ENCODE measurements at places on chromosomes 7 and 10.
A peak's percentile ranks its signal among the peaks of the same experiment; 100 is the strongest.

- no peak for DNase-seq
Observed at GRCh38 chr10:14063531-14064285, 267.0 kb downstream of the FRMD4A start.

- DNase-seq, result no peak
Observed at GRCh38 chr7:103418241-103418640, 27.8 kb downstream of the SLC26A5 start.

- peak; percentile 17 for DNase-seq
Observed at GRCh38 chr10:100878291-100878910, 34.4 kb upstream of the SLF2 start.

DNA sequence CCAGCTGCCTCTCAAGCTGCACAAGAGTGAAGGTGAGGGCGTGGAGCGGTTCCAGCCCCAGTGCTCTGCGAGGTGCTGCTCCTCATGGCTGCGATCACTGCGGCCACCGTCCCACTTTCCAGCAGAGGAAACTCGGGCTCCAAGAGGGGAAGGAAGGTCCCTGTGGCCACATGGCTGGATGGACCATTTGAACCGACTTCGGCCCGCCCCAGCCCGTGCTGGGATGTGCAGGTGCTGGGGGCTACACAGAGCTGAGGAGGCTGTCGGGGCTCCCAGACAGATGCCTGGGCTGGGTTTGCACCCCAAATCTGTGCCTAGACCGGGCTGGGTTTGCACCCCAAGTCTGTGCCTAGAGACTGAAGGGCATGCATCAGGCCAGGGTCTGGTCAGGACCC lies 186.6 kb downstream of the DNAJB6 start:
- no peak for DNase-seq

DNA sequence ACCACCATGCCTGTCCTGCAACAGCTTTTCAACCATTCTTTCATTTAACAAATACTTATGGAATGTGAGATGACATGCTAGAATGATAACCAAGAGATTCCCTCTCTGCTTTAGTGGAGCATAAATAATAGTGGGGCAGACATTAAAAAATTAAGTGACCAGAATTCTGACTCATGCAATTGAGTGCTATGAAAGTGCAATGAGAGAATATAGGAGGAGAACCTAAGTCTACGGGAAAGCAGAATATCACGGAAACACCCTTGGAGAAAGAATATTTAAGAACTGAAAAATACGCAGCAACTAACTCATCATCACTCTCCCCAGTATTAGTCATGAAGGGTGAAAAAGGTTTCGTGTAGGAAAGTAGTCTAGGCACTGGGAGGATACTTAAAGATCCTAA lies 7.1 kb downstream of the KIF5B start:
- no peak for DNase-seq

DNA sequence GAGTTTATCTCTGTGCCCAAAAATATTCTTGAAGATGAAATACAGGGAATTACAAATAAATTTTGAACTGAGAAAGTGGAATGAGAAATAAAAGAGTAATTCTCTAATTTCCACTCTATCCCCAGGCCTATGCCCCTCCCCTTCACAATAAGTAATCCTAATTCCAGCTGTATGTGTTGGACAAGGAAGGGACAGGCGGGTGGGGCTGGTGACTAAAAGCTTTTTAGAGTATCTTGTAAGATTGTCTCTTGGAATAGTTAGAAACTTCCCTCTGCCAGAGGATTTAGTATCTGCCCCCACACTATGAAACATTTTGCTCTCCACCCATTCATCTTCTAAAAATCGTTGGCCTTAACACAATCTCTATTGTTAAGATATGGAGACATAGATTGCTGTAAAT lies 199.2 kb downstream of the MBL2 start:
- no peak for DNase-seq

DNA sequence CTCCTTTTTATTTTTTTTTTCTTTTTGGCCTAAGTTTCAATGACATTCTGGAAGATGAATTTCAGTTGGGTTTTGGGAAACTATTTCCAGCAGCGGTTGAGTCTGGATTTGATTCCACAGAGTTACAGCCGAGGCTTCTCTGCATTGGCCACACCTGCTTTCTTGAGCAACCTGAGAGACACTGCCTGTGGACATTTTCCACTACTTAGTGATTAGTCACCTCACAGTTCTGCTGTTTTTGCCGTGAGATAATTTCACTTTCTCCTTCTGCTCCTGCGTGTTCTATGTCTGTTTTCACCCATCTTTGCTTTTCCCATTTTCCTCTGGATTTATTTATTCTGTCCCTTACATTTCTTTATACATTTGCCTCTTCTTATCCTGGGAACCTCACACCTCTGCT lies 243.0 kb downstream of the BICC1 start:
- no peak for DNase-seq

DNA sequence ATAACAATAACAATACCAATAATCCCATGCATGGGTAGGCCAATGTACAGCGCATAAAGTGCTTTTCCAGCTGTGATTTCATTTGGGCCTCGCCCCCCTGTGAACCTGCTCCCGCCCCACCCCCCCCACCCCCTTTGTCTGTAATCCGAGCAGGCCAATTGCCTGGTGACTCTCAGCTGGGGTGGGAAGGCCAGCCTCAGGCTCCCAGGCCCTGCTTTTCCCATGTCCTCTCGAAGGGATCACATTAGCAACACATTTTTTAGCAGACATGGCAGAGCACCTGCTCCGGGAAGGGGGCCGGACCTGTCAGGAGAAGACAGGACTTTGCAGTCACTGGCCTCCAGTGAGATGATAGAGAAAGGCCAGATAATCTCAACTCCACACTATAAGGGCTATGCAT lies 439.3 kb downstream of the RPS24 start:
- DNase-seq, result no peak

DNA sequence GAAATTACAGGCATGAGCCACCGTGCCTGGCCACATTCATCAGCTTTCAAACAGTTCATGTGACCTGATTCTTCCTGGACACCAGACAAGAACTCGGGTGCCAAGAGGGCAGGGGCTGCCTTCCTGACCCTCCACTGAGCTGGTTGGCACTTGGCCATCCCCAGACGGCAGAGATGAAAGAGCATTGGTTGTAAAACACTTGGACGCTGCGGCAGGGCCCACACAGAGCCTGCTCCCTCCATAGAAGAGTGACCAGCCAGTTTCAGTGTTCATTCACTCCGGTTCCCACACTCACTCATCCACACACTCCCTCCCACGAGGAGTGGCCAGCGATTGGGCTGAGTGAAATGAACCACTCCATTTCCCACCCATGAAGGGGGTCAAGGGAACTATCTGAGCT lies 112.3 kb downstream of the ITGB8 start:
- DNase-seq, result no peak

GRCh38 chr10:20877554-20877953 lies 19.6 kb downstream of the NEBL start:
- DNase-seq, result no peak

- DNase-seq, result no peak
Observed at GRCh38 chr7:28410628-28411531, 1.4 kb upstream of the CREB5 start.

GRCh38 chr10:2263561-2263960 lies 526.2 kb upstream of the ADARB2 start:
- peak; percentile 3 for DNase-seq

- DNase-seq, result no peak
Observed at GRCh38 chr7:75619636-75620035, 119.1 kb downstream of the HIP1 start.

GRCh38 chr7:150947241-150947745 lies 30.8 kb downstream of the KCNH2 start:
- no peak for DNase-seq

GRCh38 chr7:1466524-1467271 lies 7.4 kb upstream of the MICALL2 start:
- DNase-seq, result no peak

GRCh38 chr10:6019010-6019782 lies 41.9 kb upstream of the IL15RA start:
- DNase-seq, result no peak

- no peak for DNase-seq
Observed at GRCh38 chr7:102990642-102991041, 77.8 kb downstream of the LRRC17 start.

DNA sequence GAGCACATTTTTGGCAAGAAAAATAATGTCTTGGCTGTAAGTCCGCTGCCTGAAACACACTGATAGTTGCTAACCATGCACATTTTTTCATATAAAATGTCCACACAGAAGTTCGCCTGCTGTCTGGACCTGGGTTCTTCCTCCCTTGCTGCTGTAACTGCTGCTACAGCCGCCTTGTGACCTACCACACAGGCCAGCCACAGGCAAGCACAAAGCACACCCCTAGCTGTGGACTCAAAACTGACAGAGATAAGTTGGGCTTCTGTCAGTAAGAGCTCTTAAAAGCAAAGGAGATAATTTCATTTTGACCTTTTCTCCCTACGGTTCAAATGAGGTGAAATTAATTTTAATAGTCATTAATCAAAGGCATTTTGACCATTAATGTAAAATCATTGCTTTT lies 354.7 kb downstream of the OTUD1 start:
- no peak for DNase-seq

- DNase-seq, result no peak
Observed at GRCh38 chr7:122298618-122299017, 5.9 kb downstream of the FEZF1 start.

DNA sequence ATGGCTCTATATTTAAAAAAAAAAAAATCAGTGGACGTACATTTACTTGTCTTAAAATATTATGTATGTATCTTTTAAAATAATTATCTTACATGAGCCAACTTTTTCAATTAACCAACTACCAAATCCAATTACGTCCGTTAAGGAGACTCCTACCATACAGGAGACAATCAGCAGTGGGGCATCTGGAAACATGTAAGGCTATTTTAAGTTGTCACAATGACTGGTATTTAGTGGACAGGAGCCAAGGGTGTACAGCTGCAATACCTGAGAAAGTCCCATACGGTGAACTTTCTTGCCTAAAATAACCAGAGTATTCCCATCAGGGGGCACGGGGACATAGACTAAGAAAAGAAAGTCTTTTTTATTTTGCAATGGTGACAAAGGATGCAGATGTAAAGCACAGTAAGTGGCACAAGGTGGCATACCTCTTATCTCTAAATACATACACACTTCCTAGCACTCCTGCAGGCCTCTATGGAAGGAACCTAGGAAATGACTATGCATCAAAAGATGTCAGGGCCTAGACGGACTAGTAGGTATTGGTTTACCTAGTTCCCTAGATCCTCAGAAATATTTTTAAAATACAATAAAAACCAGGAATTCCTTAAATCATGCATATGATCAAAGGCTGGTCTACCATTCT lies 16.0 kb upstream of the TLL2 start:
- no peak for DNase-seq

DNA sequence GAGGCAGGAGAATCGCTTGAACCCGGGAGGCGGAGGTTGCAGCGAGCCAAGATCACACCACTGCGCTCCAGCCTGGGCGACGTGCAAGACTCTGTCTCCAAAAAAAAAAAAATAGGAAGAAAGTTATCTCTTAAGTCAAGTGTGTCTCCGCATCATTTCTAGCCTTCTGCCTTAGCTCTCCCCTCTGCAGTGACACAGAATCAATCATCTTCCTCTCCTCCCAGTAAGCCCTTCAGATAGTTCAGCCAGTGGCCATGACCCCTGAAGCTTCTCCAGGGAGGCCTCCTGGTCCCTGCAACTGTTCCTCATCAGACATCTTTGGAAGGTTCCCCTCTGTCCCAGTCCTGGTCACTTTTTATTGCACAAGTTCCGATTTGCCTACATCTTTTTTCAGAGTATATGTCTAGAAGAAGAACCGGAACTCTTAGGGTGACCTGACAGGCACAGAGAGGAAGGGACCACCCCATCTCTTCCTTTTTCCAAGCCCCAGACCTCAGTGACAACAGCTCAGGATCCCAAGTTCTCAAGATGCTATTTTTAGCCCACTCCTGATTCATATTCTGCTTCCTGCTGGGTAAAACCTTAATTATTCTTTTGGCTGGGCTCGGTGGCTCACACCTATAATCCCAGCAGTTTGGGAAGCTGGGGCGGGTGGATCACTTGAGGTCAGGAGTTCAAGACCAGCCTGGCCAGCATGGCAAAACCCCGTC lies 6.6 kb upstream of the RHBDD2 start:
- peak; percentile 19 for DNase-seq

GRCh38 chr7:93935102-93935501 lies 13.6 kb downstream of the GNG11 start:
- no peak for DNase-seq

DNA sequence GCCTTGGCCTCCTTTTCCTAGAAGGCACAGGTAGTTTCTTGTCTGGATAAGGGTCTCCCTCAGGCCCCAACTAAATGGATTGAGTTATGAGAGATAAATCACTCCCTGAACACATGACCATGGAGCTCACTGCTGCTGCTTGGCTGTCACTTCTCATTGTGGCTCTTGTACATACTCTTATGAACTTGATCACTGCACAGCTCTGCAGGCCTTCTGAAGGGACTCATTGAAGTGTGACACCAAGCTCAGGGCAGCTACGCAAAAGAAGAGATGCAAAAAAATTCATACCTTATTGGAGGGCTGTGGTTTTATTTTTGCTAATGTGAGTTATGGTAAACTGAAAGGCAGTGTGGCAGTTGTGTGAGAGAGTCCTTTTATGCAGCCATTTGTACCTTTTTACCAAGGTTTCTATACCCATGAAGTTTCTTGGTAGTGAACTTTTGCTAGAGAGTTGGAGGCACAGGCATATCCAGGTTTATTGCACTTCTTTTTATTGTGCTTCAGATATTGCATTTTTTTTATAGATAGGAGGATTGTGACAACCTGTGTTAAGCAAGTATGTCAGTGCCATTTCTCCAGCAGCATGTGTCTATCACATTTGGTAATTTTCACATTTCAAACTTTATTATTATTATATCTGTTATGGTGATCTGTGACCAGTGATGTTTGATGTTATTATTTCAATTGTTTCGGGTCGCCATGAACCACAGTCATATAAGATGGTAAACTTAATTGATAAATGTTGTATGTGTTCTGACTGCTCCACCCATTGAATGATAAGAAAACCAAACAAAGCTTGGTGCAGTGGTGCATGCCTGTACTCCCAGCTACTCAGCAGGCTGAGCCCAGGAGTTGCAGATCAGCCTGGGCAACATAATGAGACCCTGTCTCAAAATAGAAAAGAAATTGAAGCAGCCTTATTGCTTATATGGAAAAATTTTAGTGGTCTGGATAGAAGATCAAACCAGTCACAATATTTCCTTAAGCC lies 100.6 kb downstream of the LRRC4 start:
- DNase-seq, result no peak

DNA sequence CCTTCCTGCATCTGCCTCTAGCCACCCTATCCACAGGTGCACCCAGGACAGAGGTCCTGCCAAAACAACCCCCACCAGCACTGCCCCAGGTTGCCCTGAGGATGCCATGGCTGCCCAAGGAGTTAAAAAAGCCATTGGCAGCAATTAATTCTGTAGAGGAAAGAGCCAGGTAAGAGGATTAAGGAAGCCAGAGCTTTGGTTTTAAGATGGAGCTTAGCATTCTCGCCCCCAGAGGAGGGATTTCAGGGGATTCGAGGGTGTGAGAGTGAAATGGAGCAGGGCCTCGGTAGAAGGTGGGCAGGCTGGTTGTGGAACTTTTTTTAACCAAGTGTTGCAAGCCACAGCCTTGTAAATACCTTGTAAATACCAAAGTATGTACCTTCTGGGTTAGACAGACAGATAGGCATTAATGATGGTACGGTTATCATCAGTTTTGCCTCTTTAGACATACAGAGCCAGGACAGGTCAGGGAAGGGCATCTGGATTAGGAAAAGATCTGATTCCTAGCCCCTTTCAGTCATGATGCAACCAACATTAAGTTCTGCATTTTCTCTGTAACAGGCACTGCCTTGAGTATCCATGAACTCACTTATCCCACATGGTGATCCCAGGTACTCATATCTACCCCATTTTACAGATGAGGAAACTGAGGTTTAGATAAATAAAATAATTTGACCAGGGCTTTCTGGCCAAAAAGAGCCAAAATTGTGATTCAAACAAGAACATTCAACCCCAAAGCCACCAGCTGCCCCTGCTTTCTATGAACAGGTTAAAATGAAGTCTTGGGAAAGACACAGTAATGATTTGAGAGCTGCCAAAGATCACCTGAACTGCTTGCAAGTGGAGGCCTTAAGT lies 120.7 kb upstream of the PPIF start:
- no peak for DNase-seq

Measured in HL-60 (cell line).